H4 (cell line): ENCODE measurements at places on chromosomes 1 and 21.

DNA sequence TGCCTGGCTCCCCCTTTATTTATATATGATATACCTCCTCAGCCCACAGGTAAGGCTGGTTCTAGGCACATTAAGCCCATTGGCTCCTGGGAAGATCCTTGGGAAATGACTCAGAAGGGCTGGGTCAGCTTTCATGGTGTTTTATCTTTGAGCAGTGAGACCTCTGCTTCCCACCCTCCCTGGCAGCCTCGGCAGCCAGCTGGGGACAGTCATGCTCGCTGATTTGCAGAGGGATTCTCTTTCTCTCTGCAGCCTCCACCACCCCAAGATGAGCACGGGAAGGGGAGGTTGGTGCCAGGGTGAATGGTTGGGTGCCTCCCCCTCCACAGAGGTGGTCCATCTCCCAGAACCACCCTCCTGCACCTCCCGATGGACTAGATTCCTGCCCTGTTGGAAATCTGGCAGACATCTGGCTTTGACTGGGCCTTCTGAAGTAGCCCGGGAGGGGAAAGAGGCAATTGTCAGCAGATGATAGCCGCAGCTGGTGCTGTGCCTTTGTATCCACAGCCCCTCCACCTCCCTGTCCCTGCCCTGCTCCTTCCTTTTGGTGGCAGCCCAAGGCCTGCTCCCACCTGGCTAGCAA is 24.6 kb downstream of the IER5 start:
- peak; percentile 49 for DNase-seq

DNA sequence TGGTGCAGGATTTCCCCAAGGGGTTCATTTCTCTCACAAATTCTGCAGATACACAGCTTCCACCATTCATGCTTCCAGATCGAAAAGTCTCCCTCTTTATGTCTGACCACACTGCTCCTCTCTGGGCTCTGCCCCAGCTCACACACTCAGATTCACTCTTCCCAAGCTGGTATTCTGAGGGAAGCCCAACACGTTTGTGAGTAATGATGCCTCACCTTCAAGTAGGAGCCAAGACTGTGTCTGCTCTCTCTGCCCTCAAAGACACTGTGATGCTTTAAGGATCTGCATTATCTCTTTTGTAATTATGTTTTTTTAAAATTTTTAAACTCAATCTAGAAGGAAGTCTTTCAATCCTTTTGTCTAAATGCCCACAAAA is 19.8 kb downstream of the PRAMEF11 start:
- DNase-seq, result no peak

DNA sequence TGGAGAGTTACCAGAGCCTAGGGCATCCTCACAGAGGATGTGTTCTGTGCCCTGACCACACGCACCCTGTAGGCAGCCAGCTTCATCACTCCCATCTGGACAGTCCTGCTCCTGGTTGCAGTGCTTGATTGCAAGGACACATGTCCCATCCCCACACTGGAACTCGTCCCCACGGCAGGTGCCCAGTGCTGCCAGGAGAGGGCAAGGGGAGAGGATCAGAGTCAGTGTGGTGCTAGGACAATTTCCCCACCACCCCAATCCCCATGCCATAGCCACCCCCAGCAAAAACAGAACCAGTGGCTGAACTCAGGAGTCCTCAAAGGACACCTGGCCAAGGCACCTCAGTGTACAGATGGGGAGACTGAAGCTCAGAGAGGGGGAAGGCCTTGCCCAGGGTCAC is 37.2 kb upstream of the MAGOH start:
- no peak for DNase-seq

DNA sequence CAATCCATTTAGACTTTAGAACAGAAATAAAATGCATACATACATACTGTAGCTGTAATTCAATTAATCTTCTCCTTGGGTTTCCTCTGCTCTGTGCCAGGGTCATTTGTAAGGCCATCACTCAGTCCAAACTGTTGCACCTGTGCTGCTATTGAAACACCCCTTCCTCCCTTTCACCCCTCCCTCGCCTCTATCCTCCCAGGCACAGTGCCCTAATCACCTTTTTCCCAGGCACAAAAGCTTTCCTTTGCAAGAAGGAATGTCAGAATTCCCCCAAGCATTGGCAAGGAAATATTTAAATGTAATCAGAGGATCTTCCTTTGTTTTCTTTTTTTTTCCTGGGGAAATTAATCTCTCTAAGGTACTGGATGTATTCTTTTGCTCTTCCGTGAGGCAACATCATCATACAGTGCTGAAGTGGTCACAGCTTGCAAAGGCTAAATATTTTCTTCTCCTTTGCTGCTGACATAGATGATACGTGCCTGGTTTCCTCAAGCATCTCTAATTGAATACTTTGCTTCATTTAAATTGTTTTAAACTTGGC is 339.3 kb upstream of the NR5A2 start:
- no peak for DNase-seq

GRCh38 chr1:23576338-23577055 is 17.2 kb upstream of the ID3 start:
- DNase-seq, result no peak

GRCh38 chr1:234925440-234926263 is 203.0 kb downstream of the TOMM20 start:
- peak; percentile 93 for DNase-seq
